ENCODE measurements at places on chromosomes 5 and 9.
A peak's percentile ranks its signal among the peaks of the same experiment; 100 is the strongest.

DNA sequence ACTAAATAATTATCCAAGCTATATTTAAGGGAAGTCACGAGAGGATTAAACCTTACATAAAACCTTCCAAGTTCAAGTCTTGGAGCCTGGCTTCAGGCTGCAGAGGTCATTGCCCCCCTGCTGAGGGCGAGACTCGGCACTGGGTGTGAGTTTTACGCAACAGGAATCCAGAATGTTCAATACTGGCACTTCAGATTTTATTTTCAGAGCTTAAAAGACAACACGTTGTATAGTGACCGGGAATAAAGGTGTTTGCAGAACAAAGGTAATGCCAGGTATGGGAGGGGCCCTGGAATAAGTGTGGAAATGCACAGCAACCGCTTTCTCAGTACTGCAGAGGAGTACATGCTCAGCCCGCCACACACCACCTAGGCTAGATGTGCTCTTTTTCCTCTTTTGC lies 207.0 kb downstream of the GAPVD1 start:
- no peak for DNase-seq

DNA sequence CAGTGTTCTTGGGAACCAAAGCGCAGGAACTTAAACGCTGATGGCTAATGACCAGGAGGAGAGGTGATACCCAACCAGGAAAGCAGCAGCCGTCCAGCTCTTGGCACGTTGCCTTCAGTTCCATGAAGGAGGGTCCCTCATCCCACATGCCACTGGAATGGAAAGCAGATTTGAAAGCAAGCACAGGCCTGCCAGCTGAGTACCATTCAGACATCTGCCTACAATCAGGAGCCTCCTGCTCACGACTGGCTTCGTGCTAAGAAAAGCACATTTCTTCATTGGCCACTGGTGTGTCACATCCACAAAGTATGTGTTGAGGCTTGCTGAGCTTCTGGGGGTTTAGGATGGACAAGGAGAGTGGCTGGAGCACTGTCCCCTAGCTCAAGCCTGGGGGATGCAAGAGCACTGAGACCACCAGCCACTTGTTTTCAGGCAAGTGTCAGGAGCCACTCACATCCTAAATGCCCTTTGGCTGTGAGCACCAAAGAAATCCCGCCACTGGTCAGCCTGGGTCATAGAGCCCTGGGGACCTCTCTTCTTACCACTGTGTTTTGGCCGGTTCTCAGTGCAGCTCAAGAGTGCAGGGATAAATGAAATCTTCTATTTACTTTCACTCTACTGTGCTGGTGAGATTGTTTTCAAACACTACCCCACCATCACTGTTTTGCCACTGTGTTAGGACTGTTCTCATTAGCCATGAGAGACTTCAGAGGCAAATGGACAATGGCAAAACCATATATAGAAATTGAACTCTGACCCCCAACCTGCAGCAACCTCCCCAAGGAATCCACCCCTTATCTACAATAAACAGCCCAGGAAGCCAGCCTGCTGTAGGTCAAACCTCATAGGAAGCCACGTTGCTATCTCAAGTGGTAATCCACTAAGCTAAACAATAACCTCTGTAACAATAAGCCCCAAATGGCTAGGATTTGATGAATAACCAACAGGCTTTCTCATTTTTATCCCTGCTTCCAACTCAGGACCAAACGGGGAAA lies 58.3 kb downstream of the MTX3 start:
- DNase-seq: peak; percentile 16

DNA sequence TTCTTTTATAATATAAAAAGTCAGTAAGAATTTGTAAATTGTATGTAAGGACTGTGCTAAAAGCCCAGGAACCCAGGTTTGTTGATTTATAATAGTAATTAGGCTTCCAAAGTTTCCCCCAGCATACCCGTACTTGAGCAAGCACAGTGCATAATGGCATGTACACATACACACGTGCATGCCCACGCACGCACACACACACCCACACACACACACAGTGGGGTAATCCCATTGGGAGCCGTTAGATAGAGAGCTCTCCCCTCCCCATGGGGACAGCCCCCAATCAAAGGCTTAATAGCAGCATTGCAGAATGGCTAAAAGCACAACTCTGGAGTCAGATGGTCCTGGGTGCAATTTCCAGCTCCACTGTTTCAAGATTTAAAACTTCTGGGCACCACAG lies 319.7 kb upstream of the RFX3 start:
- no peak for DNase-seq

GRCh38 chr5:72410688-72411295 lies 90.6 kb downstream of the PTCD2 start:
- DNase-seq: no peak

- no peak for DNase-seq
These were observed 5.8 kb downstream of the GABBR2 start for GRCh38 chr9:98702835-98703380.

- no peak for DNase-seq
These were observed 681 bp downstream of the F2R start for GRCh38 chr5:76716456-76717157.

DNA sequence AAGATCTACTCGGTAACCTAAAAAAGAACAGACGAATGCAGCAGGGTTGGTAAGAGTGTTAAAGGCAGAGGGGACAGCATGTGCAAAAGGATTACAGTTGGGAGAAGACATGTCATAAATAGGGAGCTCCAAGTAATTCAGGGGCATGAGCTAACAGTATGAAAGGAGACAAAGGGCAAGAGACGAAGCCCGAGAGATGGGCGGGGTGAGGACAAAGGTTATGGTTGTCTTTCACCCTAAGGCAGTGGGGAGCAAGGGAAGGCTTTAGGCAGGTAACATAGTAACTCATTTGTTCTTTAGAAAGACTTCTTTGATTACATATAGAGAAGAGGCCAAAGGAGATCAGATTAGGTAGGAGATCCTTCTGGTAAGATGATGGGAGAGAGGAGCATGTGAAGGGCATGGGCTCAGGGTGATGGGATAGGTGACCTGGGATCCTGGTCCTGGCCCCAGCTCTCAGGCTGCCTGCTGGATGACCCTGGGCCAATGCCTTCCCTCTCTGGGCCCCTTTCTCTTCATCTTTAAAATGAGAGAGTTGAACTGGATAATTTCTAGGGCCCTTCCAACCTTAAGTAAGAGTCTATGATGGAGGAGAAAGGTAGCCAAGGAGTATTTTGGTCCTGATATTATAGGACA lies 19.5 kb downstream of the MORN5 start:
- DNase-seq: no peak

DNA sequence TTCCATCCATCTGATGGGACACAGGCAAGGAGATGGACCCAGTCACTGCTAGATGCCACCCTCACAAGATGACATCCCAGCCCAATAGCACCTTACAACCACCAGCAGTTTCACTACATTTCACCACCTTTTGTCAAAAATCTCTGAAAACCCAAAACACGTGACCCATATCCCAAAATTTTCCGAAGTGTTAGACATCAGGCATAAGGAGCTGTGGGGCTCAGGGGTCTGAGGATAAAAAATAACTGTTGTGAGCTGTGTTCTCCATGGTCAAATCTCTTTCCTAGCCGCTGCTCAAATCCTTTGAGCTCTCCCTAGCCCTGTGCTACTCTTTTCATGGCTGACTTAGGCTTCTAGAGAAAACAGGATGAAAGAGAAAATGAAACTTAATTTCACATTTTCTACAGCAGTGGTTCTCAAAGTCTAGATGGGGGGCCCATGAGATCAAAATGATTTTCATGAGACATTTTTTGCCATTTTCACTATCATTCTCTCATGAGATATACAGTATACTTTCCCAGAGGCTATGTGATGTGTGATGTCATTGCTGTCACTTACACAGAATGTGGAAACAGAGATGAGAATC lies 40.7 kb downstream of the TIMD4 start:
- DNase-seq: no peak

GRCh38 chr9:127358023-127358535 lies 38.9 kb upstream of the SLC2A8 start:
- DNase-seq: no peak

- no peak for DNase-seq
These were observed 196.3 kb downstream of the MEF2C start for GRCh38 chr5:88686726-88687125.

DNA sequence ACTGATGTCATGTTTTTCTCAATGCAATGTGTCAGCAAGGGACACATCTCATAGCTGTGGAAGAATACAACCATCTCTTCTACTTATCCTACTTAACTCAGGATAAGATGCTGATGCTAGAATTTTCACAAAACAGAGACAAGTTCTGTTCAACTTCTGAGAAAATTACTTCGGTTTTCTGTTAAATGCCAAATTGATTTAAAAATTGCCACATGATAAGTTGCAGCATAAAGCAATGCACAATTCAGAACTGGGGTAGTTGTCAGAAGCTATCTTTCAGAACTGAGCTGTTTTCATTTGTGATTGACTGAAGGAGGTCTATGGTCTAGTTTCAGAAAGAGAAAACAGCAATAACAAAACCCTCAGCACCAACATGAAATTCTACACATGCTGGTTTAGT lies 954.8 kb upstream of the C9orf72 start:
- no peak for DNase-seq

DNA sequence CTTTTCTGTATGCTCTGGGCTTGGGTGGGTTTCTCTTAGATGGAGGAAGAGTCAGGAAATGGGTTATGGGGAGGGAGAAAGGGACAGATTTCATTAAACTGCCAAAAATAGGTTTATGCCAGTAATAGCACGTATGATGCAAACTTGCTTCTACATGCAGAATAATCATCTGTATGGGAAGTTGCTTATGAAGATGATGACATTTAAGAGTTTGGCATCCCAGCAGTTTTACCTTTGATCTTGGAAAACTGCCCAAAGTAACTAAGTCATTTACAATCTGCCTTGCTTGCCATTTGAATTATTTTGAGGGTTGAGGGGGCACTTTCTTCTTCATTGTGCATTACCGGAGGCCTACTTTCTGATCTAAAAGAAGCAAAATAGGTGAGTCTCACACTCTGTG lies 282.9 kb upstream of the ANKRD55 start:
- DNase-seq: no peak

DNA sequence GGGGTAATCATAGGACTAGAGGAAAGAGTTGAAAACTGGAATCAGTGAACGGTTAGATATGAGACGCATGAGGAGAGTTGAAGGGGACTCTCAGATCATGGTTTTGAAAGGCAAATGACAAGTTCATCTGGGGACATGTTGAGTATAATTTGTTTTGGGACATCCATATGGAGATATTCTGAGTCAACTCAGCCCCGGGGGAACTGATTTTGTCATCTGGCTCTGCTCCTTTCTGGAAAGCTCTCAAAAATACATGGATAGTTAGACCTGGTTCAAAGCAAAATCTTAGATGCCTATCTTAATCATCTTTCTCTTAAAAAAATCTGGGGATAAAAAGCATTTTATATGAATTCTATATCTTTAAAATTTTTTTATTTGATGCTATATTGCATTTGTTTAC lies 161.2 kb downstream of the SNX18 start:
- no peak for DNase-seq

DNA sequence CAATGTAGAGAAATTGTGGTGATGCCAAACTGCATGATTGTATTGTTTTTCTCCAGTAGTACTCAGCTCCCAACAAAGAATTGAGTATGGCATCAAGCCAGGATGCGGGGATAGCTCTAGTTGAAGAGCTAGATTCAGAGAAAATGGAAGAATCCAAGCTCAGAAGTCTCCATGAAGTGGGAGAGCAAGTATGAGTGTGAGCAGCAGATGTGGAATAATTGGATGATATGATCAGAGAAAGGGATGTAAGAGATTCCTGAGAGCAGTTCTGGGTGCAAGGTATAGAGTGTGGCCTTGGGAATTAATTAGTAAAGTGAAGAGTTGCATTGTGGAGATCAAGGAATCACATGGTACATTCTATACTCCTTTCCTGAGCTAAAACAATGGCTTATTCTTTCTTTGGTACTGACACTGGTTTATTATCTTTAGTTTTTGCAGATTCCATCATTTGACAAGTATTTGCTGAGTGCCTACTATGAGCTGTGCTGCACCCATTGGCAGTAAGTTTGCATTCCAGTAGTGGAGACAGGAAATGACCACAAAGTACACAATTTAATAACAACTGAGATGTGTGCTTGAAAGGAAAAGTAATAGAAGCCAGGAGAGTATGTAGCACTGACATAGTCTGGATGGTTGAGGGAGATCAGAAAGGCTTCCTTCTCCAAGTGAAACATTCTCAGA lies 177.1 kb downstream of the CPLANE1 start:
- DNase-seq: peak; percentile 44

DNA sequence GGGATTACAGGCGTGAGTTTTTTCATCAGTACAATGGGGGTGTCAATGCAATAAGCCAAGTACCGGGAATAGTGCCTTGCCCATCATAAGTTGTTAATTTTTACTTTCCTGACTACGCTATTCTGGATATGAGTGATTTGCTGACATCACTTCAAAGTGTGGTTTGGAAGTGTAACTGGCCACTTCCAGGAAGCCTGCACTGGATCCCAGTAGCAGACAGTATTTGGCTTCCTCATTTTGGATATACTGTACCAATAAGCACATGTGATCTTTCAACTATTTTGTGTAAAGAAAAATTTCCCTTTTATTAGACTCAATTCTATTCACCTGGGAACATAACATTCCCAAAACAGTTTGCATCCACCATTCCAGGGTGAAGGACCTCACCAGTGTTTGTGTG lies 417.7 kb upstream of the KLF4 start:
- no peak for DNase-seq

GRCh38 chr9:137774775-137775386 lies 102.7 kb upstream of the CACNA1B start:
- DNase-seq: no peak

DNA sequence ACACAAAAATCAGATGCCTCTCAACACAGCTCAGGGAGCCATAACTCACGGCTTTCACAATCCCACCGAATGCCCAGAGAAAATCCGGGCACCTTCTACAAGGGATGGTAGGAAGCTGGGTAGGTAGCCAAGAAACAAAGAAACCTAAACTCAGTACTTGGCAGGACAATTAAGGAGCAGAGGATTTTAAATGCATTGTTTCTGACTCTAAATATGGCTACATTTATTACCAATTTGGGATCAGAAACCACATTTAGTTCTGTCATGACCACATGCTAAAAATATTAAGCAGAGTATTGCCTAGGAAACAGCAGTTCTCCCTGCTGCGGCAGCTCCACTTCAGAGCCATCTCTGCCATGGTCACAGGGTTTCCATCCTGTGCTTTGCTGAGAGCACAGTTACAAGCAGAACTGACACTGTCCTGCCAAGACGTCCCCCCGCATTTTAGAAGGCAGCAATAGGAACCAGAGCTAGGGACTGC lies 57.5 kb downstream of the SIL1 start:
- no peak for DNase-seq

GRCh38 chr9:19901586-19901985 lies 112.7 kb upstream of the SLC24A2 start:
- DNase-seq: no peak

GRCh38 chr5:164498438-164498837 lies 993.0 kb downstream of the MAT2B start:
- no peak for DNase-seq

- DNase-seq: no peak
These were observed 9.0 kb downstream of the FOXB2 start for GRCh38 chr9:77028478-77028877.

Measured in fibroblast of skin of left biceps (primary cell).